GDM1 (cell line): ENCODE measurements at places on chromosomes 2 and 18.

DNA sequence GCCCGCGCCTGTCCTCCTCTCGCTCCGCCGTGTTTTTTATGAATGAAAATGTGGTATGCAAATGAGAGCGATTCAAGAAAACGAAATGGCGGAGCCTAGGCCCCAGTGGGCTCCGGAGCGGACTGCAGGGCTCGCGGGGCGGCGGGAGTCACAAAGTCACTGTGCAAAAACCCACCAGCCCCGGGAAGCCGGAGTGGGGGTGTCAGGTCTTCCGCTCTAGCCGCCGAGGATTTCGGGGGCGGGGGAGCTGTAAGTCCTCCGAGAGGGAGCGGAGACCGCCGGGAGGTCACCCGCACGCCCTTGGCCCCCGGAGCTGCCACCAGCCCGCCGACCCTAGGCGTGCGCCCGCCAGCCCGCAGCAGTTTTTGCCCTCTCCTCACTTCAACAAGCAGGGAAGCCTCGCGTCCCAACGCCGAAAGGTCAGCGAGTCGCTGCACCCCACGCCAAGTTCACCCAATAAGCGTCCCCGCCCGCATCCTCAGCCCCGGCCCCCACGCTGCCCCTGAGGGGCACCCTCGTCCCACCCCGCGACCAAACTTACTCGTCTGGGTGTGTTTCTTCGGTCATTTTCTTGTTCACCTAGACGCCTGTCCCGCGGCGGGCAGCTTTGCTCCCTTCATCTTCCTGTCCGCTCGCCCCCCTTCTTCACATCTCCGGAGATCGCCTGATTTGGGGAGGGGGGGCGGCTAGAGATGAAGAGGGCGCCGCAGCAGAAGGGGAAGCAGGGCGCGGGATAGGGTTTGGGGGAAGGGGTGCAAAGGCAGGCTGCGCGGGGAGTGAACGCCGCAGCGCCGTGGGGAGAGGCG is 775 bp downstream of the SPRED2 start:
- peak; percentile 28 for DNase-seq

DNA sequence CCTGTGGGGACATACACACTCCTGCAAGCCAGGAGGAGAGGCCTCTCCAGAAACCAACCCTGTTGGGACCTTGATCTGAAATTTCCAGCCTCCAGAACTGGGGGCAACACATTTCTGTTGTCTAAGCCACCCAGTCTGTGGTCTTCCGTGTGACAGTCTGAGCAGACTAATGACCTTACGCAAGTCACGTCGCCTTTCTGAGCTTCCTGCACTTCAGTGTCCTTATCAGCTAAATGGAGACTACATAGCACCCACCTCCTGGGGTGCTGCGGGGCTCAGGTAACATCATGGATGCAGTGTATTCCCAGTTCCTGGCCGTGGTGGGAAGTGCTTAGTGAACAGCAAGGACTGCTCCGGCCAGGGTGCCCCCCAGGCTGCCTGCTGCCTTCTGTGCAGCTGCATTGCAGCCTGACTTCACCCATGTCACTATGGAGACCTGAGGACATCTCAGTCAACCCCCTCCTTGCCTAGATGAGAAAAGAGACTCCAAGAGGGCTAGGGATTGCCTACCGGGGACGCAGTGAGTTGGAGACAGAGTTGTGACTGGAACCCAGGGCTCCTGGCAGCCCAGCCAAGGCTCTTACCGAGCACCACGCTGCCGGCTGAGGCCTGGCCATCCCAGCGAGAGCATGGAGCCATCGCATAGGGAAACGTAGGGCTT is 61.2 kb upstream of the FZD5 start:
- no peak for DNase-seq

DNA sequence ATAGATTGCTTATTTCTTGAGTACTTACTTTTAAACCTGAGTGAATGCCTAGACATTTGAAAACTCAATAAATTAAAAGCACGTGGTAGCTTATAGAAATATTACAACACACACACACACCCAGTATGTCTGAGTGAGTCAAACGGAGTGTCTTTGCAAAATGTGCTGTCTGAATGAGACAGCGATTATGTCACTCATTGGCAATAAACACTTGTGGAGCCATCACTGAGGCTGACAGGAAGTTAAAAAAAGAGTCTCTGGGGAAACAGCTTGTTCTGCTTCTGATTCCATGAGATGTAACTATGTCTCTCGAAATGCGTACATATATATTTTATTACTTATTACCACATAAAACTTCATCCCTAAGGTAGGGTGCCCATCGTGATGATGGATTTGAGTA is 22.3 kb upstream of the VPS4B start:
- DNase-seq = peak; percentile 18

DNA sequence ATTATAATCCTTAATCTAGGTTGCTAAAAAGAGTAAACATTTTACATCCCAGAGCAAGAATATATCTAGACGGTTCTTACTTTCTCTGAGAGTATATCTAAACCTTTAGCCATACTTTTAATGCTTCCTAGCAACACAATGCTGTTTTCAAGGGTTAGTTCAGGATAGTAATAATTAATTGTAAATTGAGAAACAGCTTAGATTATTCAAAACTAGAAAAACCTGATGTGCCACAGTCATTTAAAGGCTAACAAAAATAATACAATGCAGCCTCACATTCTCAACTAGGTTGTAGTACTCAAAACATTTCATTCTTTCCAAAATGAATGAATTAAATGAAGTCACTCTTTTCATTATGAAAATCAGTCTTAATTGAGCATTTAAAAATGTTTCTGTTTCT is 103.2 kb upstream of the OTX1 start:
- no peak for DNase-seq

GRCh38 chr2:35082072-35082471 is 1273.5 kb upstream of the CRIM1 start:
- DNase-seq = no peak

DNA sequence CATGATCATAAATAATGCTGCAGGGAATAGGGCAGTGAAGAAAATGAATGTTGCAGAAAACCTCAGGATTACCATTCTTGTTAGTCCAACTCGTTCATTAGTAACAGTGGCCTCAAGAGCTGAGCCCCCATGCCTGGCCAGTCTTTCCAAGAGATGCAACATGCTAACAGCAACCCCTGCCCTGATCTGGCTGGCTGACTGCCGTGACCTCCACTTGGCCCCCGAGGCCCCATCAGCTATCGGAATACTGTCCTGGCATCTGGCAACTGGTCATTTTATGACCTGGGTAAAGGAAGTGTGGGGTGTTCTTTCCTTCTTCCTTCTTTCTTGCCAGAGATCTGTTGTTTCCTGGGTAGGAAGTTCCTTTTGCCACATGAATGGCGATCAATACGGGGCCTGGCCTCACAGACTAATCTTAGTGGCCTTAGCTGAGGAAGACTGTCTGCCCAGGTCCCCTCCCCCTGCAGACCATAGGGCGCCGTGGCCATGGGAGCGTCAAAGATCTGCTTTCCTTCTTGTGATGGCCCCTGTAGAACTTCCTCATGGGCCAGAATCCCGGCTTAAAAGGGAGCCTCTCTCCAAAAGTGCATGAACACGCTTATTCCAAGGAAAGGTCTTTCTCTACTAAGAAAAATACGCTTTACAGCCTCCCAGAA is 10.6 kb upstream of the TRABD2A start:
- no peak for DNase-seq

DNA sequence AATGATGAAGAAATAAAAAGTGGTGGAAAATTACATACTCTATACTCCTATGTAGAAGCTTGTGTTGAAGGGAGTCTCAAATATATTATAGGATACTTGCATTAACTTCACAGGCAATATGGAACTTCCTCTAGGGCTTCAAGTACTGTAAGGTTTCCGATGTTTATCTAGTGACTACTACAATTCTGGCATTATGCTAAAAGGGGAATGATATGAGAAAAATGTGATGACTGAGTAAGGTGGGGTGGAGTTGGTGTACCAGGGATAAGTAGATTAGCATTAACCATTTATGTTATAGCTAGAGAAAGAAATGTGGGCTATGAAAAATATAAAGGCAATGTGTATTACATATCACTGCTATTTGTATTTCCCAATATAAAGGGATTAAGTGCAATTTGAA is 229.5 kb downstream of the DCC start:
- DNase-seq = no peak

DNA sequence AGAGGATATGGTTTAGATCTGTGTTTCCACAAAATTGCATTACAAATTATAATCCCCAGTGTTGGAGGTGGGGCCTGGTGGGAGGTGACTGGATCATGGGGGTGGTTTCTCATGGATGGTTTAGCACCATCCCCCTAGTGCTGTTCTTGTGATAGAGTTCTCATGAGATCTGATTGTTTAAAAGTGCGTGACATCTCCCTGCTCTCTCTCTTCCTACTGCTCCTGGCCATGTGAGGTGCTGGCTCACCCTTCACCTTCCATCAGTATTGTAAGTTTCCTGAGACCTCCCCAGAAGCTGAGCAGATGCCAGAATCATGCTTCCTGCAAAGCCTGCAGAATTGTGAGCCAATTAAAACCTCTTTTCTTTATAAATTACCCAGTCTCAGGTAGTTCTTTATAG is 33.1 kb downstream of the LHCGR start:
- DNase-seq = no peak

- no peak for DNase-seq
These were observed 66.5 kb downstream of the SMAD7 start for GRCh38 chr18:48884306-48884705.

- peak; percentile 27 for DNase-seq
These were observed 580 bp upstream of the NDUFV2 start for GRCh38 chr18:9101730-9102507.

DNA sequence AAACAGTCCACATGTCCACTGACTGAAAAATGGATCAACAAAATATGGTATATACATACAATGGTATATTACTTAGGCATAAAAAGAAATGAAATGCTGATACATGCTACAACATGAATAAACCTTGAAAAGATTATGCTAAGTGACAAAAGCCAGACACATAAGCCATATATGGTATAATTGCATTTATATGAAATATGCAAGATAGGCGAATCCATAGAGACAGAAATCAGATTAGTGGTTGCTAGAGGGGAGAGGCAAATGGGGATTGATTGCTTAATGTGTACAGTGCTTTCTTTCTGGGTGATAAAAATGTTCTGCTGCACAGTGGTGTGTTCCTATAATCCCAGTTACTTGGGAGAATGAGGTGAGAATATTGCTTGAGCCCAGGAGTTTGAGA is 171.0 kb downstream of the CYP26B1 start:
- DNase-seq = no peak

DNA sequence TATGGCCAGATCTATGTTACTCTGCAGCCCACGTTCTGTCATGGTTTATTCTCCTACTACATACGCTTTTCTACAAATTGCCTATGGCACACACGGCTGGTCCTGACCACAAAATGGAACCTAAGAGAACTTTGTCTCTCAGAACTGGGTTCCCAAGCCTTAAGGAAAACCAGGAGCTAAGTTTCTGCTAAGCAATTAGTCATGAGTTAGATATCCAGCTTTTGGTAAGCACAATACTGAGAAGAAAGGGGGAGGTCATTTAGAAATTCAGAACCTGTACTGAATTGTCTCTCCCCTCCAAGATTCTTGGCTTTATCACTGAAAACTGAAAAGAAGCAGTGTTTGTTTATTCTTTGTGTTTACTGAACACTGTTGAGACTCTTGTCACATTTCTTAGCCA is 283.5 kb upstream of the TANK start:
- no peak for DNase-seq

GRCh38 chr2:107336526-107336925 is 450.6 kb upstream of the ST6GAL2 start:
- DNase-seq = no peak

DNA sequence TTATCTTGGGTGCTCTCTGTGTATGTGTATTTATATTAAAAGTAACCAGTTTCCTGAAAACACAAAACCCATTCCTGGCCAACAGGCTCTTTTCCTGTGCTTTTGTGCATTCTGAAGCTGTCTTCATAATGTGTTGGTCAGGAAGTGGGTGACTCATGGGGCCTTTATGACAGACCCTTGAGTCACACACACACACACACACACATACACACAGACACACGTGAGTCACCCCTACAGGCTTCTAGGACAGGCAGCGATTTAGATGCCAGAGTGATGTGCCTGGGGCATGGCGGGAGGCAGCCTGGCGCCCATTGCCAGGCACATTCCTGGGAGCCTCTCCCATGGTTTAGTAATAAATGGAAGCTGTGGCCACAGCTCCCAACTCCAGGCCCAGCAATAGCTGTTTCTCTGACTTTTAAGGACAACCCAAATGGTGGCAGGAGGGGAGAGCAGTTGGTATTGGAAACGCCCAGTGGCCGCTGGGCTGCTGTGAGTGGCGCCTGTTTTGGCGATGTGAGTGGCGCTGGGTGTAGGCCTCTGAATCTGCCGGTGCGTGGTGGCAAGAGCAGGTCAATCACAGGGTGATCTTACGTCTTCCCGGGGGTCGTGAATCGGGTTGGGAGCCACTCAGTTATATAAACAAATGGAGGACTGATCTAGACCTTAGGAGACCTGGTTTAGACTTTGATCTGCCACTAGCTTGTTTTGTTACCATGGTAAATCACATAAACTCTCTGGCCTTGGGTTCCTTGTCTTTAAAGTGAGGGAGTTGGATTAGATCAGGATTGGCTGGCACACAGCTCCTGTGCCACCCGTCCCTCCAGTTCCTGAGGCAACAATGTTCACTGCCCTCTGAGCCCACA is 150.7 kb upstream of the DLX2 start:
- peak; percentile 93 for DNase-seq
